ENCODE measurements at places on chromosomes 13 and 19.

- peak; percentile 47 for DNase-seq
These were observed 40.7 kb downstream of the PCCA start for GRCh38 chr13:100129605-100130004.

GRCh38 chr13:25733696-25734435, 317.9 kb downstream of the SHISA2 start:
- no peak for DNase-seq

DNA sequence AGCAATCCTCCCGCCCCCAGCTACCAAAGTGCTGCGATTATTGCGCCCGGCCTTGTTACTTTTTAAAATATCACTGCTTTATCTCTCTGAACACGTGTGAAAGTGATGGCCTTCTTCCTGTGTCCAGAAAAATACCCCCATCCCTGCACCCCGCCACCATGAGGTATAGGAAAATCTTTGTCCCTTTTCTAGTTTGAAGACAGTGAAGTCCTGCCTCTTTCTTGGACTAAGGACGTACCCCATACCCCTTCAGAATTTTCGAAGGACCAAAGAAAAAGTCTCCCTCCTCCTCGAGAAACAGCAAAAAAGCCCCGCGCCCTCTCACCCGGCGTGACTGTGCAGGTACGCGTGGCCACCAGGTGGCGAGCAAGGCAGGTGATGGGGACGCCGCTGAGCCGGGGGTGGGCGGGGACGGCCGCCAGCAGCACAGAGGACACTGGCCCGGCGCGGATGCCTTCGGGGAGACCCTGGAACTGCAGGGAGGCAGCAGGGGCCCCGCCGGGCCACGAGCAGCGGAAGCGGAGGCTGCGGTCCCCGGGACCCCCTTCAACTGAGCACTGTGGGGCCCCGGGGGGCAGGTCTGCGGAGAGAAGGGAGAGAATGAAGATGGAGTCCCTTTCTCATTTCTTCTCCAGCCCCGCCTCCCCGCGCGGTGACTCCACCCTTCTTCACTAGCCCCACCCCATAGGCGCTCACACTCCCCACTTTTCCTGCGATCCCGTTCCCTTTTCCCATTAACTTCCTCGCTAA, 3.2 kb downstream of the VSIG10L start:
- DNase-seq = peak; percentile 88

GRCh38 chr19:38490861-38491260, 57.4 kb downstream of the RYR1 start:
- DNase-seq = no peak

- DNase-seq = peak; percentile 89
These were observed 5.3 kb upstream of the CEACAM21 start for GRCh38 chr19:41570639-41571112.
